ENCODE measurements at places on chromosomes 11 and 22. TPM values are rescaled to one million over a fixed set of nuclear protein-coding genes. Genes with fewer than 3 reads are reported as not detected.

Gene HBE1
- polyA plus RNA-seq, result 0.21 TPM

DNA sequence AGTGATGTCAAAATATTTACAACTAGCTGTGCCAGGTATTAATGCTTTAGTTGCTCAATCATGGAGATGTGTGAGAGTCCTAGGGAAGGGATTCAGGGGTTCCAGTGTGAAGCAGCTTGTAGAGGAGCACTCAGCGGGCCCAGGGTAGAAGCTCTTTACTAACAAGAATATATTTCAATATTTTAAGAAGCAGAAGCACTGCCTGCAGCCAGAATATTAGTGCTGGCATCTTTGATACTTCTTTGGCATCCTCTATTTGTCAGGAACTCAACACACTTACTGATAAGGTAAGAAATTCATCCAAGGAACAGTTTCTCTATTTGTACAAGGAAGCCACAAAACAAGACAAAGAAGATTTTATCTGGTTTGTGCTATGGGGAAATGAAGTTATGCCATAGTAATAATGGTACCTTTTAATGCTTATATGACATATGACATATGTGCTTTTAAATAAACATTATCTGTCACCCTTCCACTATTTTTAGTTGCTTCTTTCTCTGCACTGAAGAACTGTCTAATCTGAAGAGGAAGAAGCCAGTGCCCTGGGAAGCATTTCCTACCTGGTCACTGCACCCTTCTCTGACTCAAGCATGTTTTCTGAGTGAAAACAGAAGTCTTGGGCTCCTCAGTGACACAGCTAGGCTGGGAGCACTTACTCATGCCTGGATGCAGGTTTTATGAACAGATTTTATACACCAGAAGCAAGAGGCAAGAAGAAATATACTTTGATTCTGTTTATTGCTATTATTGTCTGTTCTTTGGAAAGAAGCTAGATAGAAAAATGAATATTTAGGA lies 388.1 kb upstream of the CCDC90B start:
- no peak for DNase-seq

Gene CARD16
- polyA plus RNA-seq, result 135 TPM

Gene IFITM10
- polyA plus RNA-seq, result 6.9 TPM

DNA sequence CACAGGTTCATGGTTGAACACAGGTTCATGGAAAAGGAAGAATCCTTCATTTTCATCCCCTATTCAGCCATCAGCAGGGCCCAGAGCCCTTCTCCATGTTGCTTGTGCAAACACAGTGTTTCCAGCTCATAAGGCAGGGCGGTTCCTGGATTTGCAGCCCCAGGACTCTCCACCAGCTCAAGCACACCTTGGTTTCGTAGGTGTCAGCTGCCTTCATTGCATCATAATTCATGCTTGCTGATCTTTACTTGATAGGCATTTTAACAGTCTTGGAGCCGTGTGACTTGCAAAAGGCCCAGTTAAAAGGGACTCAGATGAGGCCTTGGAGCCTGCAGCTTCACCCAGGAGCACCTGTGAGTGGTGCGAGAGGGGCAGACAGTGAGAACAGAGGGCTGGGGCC lies 318.1 kb upstream of the B3GAT1 start:
- no peak for DNase-seq

DNA sequence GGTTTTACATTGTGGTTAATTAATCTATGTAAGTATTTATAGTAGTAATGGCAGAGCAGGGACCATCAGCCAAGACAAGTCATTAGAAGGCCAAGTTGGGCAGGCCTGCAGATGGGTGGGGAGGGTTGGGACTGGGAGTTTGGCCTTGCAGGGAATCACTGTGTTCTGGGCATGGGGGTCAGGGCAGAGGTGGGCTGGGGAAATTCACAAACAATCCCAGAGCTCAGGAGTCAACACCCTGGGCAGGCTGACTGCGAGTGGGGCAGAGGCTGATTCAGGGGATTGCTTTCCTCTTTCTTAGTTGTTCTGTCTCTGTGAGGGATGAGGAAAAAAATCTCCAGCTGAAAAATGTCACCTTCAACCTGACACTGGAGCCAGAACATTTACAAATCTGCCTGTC lies 322.5 kb downstream of the NTM start:
- DNase-seq, result no peak

Gene ARVCF
- polyA plus RNA-seq, result 10.4 TPM

DNA sequence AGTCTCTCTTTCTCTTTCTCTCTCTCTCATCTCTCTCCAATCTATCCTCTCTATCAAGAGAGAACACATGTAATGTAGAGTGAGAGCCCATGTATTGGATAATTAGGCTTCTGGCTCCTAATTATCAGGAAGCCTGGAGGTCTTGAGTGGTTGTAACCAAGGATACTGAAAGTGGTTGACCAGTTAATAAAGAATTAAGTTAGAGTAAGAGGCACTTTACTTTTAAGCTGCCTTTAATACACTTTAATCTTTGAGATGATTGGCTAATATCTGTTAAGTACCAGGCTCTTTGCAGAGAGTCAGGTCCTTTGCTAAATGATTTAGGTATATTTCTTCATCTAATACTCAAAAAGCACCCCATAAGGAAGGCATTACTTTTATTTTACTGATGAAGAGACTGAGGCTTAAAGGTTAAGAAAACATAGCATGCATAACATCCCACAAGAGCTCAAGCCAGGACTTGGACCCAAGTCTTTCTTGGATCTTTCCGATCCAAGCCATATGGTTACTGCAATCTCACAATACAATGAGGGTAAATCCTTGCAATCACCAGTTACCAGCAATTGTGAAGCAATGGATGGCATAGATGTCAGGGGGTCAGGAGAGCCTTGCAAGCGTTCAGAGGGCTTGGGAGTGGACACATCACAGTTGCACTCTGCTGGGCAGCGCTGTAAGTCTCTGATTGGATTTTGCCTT lies 22.1 kb downstream of the CD44 start:
- no peak for DNase-seq

Gene ZNF280A
- not detected for polyA plus RNA-seq

Gene OR8D4
- polyA plus RNA-seq, result not detected

DNA sequence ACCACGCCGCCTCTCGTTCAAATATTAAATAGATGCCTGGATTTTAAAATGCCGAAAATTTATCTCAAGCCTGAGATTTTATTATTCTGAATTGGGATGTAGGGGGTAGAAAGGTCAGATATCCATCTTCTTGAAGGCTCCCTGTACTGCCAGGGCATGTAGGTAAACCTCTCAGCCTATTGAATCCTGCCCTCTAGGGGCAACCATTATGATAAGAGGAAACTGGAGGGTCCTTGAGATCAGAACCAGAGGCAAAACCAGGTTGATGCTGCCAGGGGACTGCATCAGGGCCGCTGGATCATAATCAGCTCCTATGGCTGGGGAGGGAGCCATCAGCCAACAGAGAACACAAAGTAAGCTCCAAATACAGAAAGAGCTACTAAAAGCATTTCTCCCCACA lies 92.4 kb downstream of the KCNC1 start:
- DNase-seq, result no peak

- peak; percentile 39 for DNase-seq
Measured at GRCh38 chr22:30861688-30862552, 106.7 kb downstream of the MORC2 start.

Gene OR8A1
- not detected for polyA plus RNA-seq

DNA sequence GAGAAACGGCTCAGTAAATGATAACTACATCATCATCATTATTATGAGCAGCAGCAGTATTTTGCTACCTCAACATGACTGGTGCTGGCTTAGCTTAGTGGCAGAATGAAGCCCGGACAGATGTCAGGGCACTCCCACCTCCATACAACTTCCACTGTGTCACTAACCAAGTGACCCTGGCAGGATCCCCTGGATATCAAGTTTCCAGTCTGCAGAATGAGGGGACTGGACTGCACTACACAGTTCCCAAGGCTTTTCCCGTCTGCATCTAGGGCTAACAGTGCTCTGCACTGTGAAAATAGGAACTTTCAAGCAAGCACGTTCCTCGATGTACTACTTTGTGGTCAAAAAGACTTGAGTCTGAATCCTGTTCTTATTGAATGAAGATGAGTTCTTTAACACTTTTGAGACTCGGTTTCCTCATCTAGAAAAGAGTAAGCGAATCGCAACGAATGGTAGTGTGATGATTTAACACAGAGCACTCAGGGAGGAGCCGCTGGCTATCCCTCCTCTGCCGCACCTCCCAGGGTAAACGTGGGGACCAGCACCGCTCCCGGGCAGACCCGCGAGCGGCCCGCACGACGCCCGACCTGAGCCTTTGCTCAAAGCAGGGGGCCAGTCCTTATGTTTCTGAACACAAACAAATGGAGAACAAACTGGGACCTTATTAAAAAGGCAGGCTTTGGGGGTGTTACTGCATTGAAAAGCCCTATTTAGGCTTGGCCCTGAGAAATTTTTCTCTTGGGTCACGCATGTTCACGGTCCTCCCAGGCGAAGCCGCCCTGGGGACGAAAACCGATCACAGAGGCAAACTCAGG lies 910 bp downstream of the CLTCL1 start:
- peak; percentile 80 for DNase-seq

Gene LRRC55
- 0.19 TPM for polyA plus RNA-seq

Gene FOLR2
- 16.1 TPM for polyA plus RNA-seq

Gene FOXRED1
- 20.5 TPM for polyA plus RNA-seq

DNA sequence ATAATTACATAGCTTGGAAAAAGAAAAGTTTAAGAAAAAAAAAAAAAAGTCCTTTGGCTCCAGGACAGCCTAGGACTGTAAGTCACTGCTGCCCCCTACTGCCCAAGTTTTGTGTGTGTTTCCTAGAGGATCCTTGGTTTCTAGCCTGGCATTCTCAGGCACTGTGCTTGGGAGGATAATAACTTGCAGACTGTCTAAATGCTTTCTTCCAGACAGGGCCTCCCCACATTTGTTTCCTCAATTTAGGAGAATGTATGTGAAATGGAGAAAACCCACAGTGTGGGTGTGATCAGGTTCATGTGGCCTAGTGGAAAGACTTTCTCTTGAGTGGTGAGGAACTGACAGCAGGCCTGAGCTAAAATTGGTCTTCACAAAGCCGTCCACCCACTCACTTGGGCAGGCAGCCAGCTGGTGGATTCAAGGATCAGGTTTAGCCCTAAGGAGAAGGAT lies 191.0 kb downstream of the NAV2 start:
- DNase-seq, result no peak

- DNase-seq, result no peak
Measured at GRCh38 chr22:19149991-19150390, at the start of gene GSC2. TSS of gene GSC2 (minus strand) at chr22:19150292. CDS start at chr22:19150283, 9 bp downstream.

DNA sequence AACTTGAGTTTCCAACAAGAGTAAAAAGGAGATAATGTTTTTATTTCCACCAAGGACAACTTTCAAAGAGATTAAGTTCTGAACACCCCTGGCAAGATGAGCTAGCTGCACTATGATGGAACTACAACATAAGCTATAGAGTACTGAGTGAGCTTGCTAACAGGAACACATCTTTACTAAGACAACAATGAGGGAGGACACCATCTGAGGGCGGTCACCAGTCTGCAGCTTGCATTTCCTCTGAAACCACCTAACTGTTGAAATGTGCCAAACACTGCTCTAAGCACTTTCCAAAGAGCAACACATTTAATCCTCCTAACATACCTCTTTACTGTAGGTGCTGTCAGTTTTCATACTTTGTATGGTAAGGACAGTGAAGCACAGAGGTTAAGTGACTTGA lies 68.4 kb downstream of the TCF20 start:
- no peak for DNase-seq

GRCh38 chr11:118791961-118792569 lies 1.1 kb upstream of the DDX6 start:
- DNase-seq, result no peak

DNA sequence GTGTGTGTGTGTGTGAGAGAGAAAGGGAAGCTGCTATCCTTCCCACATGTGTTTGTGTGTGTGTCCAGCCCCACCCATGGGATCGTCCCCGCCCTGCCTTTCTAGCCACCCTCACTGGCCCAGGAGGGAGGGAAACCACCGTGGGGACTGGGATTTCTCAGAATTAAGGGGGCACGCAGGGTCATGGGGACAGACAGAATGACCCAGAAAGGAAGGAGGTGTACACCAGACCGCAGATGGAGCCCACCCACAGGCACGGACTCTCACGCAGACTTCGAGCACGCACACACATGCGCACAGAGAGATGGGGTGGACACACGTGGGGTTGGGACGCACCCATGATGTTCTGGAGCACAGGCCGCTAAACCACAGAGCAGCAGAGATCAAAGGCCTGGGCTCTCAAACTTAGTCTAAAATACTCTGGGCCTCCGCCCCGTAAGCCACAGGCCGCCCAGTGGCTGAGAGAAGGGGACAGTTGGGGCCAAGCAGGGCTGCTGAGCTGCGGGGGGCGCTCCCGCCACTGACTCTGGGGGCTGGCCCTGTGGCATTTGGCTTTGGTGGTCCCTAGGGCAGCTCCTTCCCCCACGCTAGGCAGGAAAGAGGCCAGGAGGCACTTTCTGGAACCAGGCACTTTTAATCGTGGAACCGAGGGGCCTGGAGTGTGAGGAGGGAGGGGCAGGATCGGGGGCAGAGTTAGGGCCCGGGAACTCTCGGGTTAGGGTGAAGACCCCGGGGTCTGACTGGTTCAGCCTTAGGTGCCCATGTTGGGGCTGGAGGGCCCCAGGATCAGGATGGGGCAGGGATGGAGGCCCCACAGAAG lies 1.5 kb downstream of the IFITM5 start:
- DNase-seq, result peak; percentile 75

Gene KRTAP5-2
- not detected for polyA plus RNA-seq

Gene C11orf86
- polyA plus RNA-seq, result not detected

Gene DGAT2
- 9.5 TPM for polyA plus RNA-seq

- DNase-seq, result no peak
Measured at GRCh38 chr11:95768521-95768920, 21.1 kb downstream of the FAM76B start.

- no peak for DNase-seq
Measured at GRCh38 chr11:132056689-132057088, 686.3 kb downstream of the NTM start.

Gene OR52H1
- not detected for polyA plus RNA-seq

DNA sequence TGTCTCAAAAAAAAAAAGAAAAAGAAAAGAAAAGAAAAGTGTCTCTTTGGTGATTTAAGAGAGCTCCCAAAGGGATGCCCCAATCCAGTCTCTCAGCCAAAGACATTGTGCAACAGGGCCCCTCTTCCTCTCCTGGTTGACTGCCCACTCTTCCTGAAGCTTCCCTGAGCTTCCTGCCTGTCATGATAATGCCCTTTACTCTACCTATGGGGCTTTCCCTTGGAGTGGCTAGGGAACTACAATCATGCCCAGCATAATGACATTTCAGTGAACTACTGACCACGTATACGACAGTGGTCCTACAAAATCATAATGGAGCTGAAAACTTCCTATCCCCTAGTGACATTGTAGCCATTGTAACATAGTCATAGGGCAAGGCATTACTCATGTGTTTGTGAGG lies 118.0 kb downstream of the RASSF10 start:
- no peak for DNase-seq

Data from spleen (tissue), 13 donors.